ENCODE measurements at places on chromosomes 11 and 22.

DNA sequence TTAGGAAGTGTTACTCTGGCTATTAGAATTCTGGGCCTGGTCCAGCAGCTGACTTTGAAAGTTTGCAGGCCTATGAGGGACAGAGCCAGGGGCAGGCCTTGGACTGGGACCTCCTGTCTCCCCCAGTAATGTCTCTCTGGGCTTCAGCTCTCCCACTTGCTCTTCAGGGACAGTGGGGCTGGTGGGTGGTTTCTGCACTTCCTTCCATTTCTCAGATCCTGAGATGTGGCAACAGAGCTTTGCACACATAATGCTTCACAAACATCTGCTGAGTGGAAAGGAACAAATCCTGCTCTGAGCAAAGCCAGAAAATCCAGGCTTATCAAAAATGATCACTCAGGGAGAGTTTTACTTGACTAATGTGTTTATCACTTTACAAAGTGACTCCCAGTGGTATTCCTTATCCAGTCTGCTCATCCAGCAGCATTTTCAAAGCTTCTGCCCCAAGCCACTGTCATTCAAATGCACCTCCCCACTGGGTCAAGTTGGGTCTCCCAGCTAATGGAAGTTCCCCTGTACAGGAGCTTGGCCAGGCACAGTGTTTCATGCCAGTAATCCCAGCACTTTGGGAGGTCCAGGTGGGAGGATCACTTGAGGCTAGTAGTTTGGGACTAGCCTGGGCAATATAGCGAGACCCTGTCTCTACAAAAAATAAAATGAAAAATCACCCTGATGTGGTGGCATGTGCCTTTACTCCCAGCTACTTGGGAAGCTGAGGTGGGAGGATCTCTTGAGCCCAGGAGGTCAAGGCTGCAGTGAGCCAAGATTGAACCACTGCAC, 13.5 kb upstream of the OSBP2 start:
- no peak for DNase-seq

DNA sequence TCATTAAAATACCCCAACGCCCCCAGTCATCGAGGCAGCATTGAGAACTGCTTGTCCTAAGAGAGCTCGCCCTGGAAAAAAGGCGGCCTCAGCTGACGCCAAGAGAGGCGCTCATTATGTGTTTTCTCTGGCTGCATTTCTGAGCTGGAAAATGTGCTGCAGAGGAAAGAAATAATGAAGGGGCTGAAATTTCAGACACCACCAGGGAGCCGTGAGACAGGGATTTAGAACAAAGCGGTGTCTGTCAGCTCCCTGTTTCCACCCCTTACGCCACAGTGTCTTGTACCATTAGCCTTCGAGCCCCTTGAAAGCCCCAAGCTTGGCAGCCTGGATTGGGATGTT, 14.4 kb downstream of the USH1C start:
- DNase-seq: no peak

- no peak for DNase-seq
Measured at GRCh38 chr11:88359541-88359940, 22.0 kb upstream of the CTSC start.

DNA sequence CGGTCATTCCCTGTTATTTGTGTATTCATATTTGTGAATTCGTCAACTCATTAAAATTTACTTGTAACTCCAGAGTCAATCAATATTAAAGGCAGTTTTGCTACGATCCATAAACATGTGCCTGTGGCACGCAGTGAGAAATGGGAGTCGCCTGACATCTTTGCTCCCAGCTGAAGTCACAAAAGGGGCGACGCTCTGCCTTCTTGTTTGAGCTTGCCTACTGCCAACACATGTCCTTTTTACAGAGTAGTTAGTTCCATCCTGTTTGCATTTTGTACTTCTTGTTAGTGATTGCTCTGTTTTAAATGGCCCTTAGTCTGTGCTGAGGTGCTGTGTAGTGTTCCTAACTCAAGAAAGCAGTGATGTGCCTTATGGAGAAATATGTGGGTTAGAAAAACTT, 305.3 kb downstream of the ETS1 start:
- DNase-seq: no peak

GRCh38 chr11:62514151-62514550, 32.5 kb downstream of the AHNAK start:
- DNase-seq: no peak

DNA sequence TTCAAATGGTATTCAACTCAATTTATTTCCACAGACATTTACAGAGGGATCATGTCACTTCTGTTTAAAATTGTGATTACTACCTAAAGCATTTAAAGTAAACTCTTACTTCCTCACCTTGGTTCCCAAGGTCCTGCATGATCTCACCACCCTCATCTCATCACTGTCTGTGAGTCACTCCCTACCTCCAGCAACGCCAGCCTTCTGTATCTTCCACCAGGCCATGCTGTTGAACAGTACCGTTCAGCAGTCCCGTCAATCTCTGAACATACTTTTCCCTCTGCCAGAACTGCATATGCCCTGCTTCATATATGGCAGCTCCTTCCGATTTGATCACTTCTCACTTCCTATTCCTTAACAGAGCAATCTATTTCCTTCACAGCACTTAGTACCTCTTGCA, 2.0 kb downstream of the FBXO3 start:
- no peak for DNase-seq

GRCh38 chr22:36289406-36289870, 36.5 kb downstream of the APOL1 start:
- no peak for DNase-seq

DNA sequence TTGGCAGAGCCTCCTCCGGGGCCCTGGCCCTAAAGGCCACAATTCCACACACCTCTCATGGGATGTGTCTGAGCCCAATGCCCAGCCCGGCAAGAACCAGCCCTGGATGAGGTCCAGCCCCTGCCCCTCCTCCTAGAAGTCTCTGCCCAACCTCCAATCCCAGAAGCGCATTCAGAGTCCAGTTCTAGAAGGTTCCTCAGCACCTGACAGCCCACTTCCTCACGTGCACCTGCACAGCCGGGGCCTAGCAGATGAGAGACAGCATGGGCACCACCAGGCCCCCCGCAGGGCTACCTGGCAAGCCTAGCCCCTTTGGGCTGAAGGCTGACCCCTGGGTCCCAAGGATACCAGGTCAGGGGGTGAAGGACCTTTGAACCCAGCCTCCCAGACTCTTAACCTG, 11.5 kb upstream of the CDKN1C start:
- no peak for DNase-seq

DNA sequence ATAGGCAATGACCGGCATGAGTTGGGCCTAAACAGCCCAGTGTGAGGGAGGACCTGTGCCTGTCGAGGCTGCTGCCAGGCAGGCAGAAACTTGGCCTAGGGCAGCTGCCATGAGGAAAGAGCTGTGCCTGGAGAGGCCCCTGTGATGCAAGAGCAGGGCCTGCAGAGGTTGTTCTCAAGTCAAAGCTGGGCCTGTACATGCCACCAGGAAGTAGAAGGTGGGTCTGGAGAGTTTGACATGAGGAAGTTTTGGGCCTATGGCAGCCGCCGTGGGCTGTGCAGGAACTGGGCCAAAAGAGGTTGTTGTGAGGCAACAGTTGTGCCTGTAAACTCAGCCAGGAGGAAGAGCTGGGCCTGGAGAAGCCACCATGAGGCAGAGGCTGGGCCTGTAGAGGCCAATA, 43.2 kb downstream of the OR4C45 start:
- no peak for DNase-seq

DNA sequence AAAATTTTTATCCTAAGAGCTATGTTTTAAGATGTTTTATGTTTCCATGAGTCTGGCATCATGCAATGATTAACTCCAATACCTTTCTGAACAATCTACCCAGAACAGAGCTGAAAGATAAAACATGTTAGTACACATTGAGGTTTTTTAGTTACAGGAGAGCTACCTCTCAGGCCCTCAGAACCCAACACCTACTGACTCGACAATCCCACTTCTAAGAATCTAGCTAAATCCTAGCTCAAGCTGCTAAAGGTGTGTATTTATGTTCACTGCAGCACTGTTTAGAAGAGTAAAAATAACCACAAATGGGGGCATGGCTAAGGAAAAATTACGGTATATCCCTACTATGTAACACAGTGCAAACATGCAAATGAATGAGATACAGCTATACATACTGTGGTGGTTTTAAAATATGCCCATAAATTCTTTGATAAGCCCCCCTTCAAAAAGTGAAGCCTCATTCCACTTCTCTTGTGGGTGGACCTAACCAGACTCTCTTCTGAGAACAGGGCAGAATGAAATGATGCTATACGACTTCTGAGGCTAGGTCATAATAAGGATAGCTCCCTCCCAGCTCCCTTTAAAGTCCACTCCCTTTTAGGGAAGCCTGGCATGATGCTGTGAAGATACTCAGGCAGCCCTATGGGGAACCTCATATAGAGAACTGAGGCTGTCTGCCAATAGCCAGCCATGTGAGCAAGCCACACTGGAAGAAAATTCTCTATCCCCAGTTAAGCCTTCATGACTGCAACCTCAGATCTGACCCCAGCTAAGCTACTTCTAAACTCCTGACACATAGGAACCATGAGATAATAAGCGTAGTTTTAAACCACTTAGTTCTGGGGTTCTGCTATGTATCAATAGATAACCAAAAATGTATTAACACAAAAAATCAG, 29.5 kb downstream of the TMEM123 start:
- no peak for DNase-seq

DNA sequence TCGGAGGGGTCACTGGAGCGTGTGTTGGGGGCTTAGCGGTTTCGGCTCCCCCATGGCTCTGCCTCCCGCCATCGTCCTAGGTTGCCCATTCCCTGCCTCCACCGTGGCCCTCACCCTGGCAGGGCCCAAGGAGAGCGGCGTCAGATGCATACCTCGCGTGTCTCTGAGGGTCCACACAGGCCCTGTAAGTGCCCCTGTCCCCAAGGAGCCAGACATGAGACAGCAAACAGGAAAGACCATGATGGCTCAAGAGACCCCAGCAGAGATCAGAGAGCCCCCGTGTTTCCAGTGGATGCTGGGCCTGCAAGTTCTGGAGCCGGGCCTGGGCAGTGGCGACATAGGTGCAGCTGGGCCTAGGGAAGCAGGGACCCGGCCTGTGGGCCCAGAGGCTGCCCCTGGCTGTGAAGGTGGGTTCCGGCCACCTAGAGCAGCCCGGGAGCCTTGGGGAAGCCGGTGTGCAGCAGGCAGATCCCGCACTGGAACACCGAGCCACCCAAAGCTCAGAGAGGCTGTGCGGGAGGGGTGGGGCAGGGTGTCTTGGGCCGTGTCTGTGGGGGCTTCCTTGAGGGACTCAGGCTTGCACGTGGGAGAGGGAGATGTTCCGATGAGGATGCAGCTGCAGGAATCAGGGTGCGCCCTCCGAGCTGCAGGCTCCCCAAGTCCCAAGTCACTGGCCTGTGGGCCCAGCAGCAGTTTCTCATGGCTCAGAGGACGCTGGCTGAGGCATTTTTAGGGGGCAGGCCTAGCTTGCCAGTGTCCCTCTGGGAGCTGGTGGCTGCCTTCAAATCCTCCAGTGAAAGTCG, 126.4 kb downstream of the KCNQ1OT1 start:
- DNase-seq: no peak

DNA sequence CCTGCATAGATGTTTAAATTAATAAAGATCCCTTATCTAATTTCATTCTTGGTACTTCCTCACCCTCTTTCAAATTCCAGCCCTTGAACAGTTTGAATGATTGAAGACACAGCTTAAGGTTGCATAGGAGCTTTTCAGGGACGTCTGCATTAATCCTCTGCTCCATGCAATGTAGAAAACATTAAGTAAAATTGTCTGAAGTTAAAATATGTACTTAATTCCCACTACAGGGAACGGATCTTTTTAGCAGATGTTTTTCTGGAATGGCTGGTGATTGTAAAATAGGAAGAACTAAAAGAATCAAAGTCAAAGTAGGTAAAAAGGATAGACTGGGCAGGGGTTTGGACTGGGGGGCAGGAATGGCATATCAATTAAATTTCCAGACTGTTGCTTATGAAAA, 58.9 kb downstream of the ABTB2 start:
- DNase-seq: no peak

- DNase-seq: no peak
Measured at GRCh38 chr22:46865052-46865434, 102.6 kb downstream of the TBC1D22A start.

DNA sequence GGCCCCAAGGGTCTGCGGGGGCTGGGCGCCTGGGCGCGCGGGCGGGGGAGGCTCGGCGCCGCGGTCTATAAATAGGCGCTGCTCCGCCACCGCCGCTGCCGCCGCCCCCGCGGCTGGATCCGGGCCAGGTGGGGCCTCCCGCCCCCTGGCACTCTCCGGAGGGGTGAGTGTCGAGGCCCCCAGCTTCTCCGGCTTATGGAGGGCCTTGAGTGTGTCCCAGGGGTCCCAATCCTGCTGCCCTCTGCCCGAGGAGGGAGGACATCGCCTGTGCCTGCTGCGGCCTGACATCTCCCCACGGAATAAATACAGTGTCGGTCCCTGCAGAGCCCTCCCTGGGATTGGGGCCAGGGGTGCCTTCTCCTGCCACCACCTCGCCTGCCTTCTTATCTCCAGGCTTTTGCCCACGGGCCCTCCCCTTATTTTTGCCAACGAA, 4.3 kb upstream of the GP1BB start:
- DNase-seq: no peak

DNA sequence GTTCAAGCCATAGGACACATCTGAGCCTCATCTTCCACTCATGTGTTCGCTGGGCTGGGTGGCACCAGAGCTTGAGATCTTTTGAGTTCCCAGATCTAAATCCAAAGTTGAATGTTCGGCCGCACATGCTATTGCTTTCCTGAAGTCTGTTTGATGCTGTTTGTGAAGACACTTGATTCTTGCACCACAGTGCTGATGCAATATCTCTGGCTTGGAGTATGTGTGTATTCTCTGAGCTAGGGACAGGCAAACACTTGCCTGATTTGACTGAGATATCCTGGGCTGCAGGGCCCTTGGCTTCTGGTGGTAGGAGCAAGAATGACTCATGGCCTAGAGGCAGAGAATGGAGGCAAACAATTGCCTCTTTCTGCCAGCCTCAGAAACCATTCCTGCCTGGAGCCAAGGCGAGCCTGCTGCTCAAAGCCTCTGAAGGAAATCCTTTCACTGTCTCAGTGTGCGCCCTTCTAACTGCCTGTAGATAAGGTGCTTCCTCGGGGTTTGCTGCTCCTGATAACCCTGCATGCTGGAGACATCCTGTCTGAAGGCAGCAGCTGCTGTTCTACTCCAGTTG, 73.0 kb downstream of the CYB5R2 start:
- DNase-seq: no peak

- no peak for DNase-seq
Measured at GRCh38 chr11:122163053-122163819, 47.2 kb upstream of the BLID start.

DNA sequence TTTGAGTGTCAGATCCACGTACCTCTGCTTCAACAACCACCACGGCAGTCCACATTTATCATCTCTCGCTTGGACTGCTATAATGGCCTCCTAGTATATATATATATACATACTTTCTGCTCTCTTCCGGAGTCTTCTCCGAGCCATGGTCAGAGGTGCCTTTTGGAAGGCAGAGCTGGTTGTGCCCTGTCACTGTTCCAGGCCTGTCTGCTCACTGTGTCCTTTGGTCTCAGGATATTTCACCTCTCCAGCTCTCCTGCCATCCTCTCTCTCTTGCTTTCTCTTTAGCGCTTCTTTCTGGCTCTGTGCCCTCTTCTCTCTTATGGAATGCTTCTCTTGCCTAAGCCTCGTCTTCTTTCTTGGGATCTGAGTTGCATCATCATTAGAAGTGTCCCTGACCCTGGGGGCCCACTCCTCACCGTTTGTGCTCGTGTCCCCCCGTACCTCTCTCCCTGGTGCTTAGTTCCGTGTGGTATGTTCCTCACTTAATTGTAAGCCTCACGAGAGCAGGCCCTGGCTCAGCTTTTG, 86.1 kb upstream of the RASSF10 start:
- no peak for DNase-seq

Data from NCI-H748 treated with DMSO at 0.1 percent for 48 hours (cell line).